ENCODE measurements at places on chromosomes 11 and 22. TPM values are rescaled to one million over a fixed set of nuclear protein-coding genes. Genes with fewer than 3 reads are reported as not detected.

GRCh38 chr11:59769111-59769510 is 13.9 kb downstream of the STX3 start:
- DNase-seq: no peak

- DNase-seq: no peak
Observed at GRCh38 chr22:19864538-19865106, 9.9 kb upstream of the GNB1L start.

- no peak for DNase-seq
Observed at GRCh38 chr11:107957109-107957588, 28.9 kb downstream of the RAB39A start.

DNA sequence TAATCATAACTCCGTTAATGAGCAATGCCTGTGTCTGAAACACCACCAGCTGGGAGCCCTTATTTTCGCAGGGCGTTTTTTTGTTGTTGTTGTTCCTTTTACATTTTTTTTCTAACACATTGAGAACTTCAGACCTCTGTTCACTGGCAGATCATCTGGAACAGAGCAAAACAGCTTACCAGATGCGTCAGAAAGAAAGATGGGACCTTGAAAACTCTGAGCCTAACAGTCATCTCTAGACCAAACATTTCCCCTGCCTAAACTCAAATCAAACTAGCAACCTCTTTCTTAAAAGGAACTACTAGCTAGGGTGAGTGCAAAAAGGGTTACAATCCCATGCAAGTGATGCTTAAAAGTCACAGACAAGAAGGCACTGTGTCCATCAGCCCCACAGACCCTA is 93.2 kb downstream of the PLEKHA7 start:
- DNase-seq: no peak

GRCh38 chr11:43580735-43581369 is 99.7 kb upstream of the HSD17B12 start:
- no peak for DNase-seq

- no peak for DNase-seq
Observed at GRCh38 chr22:31107894-31108218, 488 bp upstream of the SELENOM start.

DNA sequence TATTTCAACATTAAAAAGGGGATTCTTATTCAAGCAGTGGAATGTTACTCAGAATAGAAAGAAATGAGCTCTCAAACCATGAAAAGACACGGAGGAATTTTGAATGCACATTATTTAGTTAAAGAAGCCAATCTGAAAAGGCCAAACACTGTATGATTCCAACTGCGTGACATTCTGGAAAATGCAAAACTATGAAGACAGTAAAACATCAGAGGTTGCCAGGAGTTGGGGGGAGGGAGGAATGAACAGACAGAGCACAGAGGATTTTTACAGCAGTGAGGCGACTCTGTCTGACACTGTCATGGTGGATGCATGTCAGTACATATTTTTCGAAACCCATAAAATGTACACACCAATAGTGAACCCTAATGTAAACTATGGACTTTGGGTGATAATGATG is 22.9 kb upstream of the THY1 start:
- DNase-seq: no peak

DNA sequence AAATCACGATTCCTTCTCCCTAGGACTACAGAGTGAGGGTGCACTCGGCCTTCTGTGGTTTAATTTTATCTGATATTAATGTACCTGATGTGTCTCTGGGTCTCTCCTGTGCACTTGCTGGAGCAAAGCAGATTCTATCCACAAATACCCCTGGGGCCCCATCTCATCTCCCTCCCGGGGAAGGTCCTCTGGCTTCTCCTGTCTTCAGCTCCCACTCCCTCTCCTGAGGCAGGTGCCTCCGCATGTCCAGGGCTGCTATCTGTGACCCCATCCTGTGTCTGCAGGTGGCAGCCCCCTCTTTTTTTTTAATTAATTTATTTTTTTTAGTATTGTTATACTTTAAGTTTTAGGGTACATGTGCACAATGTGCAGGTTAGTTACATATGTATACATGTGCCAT is 558.7 kb downstream of the BRD1 start:
- DNase-seq: no peak

DNA sequence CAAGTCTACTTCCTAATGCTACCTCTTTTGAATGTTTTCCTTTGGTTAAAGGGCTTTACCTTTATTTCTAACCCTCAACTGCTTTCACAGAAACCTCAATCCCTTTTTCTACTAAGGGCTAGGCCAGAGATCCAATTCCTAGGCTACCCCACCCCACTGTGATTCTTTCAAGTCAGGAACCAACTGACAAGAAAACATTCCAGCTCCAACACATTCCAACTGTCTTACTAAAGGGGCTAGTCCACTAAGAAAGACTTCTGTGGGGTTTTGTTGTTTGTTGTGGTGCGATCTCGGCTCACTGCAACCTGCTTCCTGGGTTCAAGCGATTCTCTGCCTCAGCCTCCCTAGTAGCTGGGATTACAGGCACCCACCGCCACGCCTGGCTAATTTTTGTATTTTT is 151.3 kb downstream of the APOL5 start:
- no peak for DNase-seq

DNA sequence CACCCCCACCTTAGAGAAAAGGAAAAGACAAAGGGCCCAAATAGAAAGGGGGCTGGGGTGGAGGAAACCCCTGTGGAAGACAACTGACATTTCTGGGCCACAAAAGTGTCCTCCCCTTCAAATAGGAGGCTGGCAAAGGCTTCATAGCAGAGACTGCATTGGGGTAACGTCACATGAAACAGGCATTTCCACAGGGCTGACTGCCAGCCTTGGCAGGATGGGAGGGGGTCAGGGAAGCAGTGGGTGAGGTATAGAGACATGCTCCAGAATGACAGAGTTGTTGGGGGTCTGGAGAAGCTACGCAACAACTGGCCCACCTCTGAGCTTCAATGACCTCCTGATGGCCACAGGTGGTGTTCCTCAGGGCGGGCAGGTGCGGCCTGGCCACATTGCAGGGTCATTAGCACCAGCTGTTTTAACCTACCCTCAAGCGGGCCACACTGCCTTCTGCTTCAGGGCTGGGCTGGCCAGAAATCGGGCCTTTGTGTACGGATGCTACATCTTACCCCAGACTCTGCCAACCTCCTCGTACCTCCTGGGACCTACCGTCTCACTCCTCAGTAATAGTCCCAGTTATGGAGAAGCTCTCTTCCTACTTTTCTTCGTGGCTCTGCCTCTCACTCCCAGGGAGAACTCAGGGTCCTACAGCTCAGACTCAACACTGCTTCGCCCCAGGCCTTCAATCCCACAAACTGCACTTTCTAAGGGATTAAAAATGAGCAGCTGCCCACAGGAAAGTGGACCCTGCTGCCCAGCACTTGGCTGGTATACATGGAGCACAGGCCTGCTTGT is 160.0 kb upstream of the NCAM1 start:
- no peak for DNase-seq

DNA sequence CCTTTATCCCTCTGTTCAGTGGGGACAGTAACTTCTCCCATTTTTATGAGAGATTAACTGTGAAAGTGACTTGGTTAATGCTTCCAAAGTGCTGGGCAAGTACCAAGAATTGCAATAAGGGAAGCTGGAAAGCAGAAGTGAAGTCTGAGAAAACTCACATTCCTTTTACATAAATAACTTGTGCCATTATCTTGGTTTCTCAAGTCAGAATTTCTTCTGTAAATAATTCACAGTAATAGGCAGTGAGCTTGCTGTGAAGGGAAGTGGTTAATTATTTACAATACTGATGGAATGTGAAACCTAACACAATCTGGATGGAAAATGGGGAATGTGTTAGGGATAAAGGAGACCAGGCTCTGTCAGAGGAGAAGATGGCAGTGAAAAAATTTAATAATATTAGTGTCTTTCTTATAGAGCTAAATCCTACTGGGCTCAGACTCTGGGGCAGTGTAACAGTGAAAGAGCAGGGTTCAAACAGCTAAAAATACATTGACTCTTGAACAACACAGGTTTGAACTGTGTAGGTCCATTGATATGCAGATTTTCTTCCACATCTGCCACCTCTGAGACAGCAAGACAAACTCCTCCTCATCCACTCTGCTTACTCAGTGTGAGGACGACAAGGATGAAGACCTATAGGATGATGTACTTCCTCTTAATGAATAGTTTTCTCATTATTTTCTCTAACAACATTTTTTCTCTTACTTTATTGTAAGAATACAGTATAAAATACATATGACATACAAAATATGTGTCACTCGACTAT is 251.5 kb upstream of the ISX start:
- no peak for DNase-seq

- no peak for DNase-seq
Observed at GRCh38 chr11:126419801-126420697, 64.6 kb downstream of the ST3GAL4 start.

- DNase-seq: no peak
Observed at GRCh38 chr11:86849679-86850078, 49.3 kb downstream of the PRSS23 start.

- no peak for DNase-seq
Observed at GRCh38 chr11:34160049-34160721, 54.8 kb downstream of the NAT10 start.

GRCh38 chr11:118074091-118074685 is 2.7 kb upstream of the TMPRSS4 start:
- DNase-seq: no peak

DNA sequence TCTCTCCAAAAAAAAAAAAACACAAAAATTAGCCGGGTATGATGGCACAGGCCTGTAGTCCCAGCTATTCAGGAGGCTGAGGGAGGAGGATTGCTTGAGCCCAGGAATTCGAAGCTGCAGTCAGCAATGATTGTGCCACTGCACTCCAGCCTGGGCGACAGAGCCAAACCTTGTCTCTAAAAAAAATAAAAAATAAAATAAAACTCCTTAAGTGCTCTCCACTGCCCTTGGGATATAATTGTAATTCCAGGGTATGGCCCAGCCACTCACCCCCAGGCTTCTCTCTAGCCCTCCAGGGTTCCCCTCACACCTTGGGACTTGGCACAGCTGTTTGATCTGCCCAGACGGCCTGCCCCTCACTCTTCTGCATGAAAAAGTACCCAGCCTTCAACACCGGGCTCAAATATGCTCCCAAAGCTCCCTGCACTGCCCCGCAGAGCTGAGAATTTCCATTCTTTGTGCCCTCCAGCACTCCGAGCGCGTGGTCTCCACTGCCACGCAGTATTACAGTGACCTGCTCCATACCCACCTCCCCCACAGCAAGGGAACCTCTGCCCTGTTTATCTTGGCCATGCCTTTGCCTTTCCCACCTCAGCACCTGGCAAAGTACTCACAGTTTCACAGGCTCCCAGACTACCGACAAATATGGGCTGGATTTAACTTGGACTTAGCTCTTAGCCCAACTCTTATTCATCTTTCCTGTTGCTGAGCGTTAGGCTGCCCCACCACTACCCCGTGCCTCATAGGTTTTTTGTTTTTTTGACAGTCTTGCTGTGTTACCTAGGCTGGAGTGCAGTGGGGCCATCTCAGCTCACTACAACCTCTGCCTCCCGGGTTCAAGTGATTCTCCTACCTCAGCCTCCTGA is 7.6 kb upstream of the FTH1 start:
- DNase-seq: no peak

GRCh38 chr11:17547932-17548331 is 873 bp downstream of the OTOG start:
- no peak for DNase-seq

DNA sequence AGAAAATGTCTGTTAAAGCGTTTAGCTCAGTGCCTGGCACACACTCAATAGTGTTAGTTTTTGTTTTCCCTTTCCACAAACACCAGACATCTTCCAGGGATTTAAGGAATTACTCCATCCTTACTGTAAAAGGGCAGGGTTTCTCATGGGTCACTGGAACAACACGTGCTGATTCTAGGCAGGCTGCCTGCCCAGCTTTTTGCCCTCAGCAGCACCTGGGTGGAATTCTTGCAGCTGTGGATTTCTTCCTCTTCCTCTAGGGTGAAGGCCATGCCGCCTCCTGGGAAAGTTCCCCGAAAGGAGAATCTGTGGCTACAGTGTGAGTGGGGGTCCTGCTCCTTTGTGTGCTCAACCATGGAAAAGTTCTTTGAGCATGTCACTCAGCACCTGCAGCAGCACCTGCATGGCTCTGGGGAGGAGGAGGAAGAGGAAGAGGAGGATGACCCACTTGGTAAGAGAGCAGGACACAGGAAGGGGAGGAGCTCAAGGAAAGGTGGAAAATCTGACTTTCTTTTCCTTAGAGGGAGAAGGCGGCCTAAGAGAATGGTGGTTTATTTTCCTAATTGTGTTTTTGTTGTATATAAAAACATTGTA is 5.4 kb downstream of the HINFP start:
- DNase-seq: no peak

GRCh38 chr22:19679522-19680101 is 34.7 kb upstream of the SEPTIN5 start:
- no peak for DNase-seq

GRCh38 chr11:123194337-123195187 is 486 bp downstream of the CLMP start:
- no peak for DNase-seq

DNA sequence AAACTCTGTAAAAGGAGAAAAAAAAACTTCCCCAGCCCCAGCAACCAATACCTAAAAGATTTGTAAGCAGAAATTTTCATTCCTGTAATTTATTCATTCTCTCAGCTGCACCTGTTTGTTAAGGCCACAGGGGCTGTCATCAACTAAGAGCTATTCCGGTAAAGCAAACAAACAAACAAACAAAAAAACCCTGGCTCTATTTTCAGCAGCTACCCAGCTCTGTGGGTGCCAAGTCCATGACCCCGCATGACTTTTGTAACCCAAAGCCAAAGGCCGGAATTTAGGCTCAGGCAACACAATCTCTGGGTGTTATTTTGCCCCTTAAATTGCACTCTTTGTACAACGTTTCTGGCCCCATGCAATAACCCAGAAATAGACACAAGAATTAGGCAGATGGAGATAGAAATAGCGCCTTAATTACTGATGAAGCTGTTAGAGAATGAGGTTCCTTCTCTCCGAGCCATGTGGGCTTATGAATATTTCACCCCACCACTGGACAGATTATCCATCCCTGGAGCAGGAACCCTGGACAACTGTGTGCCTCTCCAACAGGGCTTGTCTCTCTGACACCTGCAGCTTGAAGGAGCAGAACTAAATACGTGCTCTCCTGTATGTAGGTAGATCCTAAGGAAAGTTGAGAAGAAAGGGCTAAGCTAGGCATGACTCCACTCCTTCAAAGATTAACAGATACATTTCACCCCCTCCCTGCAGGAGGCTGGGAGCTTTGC is 29.4 kb downstream of the APOL6 start:
- no peak for DNase-seq

GRCh38 chr11:121249039-121249663 is 43.4 kb upstream of the SC5D start:
- no peak for DNase-seq

The CAT gene
- 166 TPM for polyA plus RNA-seq

The CRYBB2 gene
- polyA plus RNA-seq: 0.70 TPM

The AIP gene
- polyA plus RNA-seq: 68.0 TPM

The CNTN5 gene
- 19.3 TPM for polyA plus RNA-seq

The KRTAP5-2 gene
- not detected for polyA plus RNA-seq

The MISFA gene
- polyA plus RNA-seq: 14.4 TPM

The CD3E gene
- polyA plus RNA-seq: 0.37 TPM

The SCGB2A2 gene
- not detected for polyA plus RNA-seq

The ZBTB16 gene
- polyA plus RNA-seq: 2.0 TPM

The DNAJB13 gene
- polyA plus RNA-seq: 2.2 TPM

The GAL gene
- 0.17 TPM for polyA plus RNA-seq

The CELSR1 gene
- polyA plus RNA-seq: 28.6 TPM

Measured in left renal cortex interstitium (tissue), 4 donors.